ENCODE measurements at places on chromosomes 4 and X.

DNA sequence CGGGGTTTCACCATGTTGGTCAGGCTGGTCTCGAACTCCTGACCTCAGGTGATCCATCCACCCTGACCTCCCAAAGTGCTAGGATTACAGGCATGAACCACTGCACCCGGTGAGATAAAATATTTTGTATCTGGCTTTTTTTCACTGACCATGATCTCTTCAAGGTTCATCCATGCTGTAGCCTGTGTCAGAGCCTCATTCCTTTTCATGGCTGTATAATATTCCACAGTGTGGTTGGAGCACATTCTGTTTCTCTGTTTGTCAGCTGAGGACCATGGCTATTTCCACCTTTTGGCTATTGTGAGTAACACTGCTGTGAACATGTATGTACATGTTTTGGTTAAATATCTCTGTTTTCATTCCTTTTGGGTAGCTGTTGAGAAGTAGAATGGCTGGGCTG lies 169.2 kb downstream of the SHOX start:
- DNase-seq: no peak

DNA sequence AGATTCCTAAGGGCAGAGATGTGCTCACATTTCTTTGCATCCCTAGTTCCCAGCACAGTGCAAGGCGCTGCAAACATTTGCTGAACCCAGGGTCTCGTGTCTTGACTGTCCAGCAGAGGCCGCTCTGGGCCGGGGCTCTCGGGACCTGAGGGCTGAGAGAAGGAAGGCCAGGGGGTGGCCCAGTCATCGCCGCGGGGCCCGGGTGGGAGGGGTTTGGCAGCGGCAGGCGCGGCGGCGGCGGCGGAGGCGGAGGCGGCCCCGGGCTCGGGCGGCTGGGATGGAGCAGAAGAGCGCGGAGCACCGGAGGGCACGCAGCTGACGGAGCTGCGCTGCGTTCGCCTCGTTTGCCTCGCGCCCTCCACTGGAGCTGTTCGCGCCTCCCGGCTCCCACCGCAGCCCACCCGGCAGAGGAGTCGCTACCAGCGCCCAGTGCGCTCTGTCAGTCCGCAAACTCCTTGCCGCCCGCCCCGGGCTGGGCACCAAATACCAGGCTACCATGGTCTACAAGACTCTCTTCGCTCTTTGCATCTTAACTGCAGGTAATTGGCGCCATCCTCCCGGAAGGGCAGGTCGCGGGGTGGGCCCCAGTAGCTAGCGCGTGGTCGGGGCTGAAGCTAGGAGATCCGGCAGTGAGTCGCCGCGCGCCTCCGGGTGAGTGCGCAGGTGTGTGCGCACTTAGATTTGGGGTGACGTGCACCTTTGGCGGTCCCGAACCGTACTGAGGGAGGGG lies at the start of gene PARM1:
PARM1 (plus strand) TSS at position 285 of the 730 bp plus-strand sequence; CDS start at position 497, 212 bp downstream.
- DNase-seq: no peak

GRCh38 chr4:4415107-4415805 lies 28.4 kb downstream of the NSG1 start:
- DNase-seq: no peak

GRCh38 chr4:52269761-52270160 lies 218.7 kb downstream of the SPATA18 start:
- no peak for DNase-seq

DNA sequence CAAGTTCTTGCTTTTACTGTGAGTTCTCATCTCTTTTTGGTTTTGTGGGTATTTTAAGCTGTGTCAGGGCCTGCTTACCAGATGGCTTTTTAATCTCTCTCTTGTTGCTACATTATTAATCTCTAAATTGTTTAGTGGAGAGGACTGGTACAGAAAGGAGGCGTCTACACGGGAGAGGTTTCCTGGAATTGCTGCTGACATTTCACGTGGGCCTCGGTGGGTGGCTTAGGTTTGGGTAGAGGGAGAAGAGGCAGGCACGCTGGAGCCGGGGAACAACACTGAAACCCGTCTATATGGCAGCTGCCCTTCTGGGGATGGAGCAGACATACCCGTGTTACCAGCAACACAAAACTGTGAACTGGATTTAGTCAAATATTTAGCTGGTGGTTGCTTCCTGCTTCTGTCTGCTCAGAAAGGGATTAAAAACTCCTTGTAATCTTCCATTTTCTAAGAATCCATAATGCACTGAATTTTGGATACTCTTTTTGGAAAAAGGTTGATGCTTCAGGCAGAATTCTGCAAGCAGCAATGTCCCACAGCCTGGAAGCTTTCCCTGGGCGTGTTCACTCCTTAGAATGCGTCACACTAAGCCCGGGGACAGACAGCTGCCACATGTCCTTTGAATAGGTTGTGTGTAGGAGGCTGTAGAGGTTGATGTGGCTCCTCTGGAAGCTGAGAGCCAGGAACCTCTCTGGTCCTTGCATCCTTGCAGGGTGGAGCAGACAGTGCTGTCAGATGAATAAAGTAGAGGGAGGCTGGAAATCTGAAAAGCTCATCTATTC lies 199.8 kb upstream of the GATB start:
- DNase-seq: no peak

GRCh38 chr4:74627093-74627492 lies 167.2 kb downstream of the BTC start:
- no peak for DNase-seq

GRCh38 chr4:10959586-10959985 lies 275.0 kb upstream of the CLNK start:
- no peak for DNase-seq

GRCh38 chrX:15804563-15804962 lies 14.3 kb downstream of the ZRSR2 start:
- DNase-seq: no peak

GRCh38 chr4:2824836-2825381 lies 18.7 kb upstream of the ADD1 start:
- DNase-seq: no peak

- no peak for DNase-seq
Observed at GRCh38 chrX:108312011-108312410, 126.2 kb downstream of the COL4A6 start.

- DNase-seq: no peak
Observed at GRCh38 chr4:23728971-23729370, 160.9 kb downstream of the PPARGC1A start.

DNA sequence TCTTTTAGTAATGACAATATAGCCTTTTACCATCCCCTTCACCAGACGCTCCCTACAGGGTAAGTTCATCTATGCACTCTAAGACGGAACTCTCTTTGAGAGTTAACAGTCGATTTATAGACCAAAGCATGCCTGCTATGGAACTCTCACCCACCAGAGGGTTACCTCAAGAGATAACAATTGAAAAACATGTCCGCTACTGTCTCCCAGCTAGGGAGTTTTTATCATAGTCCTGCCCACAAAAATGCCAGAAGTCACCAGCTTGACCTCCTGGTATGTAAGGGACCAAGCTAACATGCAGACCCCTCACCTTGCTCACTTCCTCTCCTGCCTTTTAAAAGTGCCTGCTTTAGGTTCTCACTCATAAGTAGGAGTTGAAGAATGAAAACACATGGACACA lies 16.7 kb upstream of the YTHDC1 start:
- DNase-seq: no peak

GRCh38 chr4:147837435-147837834 lies 105.5 kb downstream of the ARHGAP10 start:
- no peak for DNase-seq

- DNase-seq: no peak
Observed at GRCh38 chr4:14280567-14280966, 653.0 kb upstream of the BOD1L1 start.

- DNase-seq: no peak
Observed at GRCh38 chr4:140633124-140633523, 64.4 kb upstream of the UCP1 start.

- no peak for DNase-seq
Observed at GRCh38 chrX:83508006-83508405, at the start of gene POU3F4. Gene POU3F4, plus strand, starts transcription at chrX:83508290. Its CDS starts 35 bp downstream, at chrX:83508325.

DNA sequence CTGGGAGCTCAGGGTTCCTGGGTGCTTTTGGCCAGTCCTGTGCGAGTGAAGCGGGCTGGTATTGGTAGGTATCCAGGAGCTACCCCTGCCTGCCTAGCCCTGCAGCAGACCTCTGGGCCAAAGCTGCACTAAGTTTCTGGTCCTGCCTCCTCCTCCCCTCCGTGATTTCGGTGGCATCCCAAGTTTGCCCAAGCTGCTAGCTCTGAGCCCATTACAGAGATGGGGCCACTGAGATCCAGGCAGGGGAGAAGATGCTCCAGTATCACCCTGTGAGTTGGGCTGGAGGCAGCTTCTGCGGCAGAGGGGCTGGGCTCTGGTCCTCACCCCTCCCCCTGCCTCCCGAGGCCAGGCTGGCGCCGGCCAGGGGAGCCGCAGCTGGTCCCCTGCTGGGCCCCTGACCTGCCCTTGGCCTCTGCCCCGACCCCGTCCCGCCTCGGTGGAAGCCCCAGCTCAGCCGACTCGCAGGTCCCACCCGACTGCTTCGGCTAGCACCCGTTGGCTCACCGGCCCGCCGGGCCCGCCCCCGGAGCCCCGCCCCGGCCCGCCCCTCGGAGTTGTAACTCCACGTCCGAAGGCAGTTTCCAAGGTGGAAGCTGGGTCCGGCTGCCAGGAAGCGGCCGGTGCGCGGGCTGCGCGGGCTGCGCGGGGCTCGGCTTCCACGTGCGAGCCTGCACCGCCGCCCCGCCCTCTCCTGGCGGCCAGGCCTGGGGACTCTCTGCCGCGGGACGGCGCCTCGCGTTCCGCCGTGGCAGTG lies at the start of gene DUSP9:
DUSP9 (plus strand) TSS at position 584 of the 754 bp plus-strand sequence. CDS start 751 bp downstream, outside the sequence.
- DNase-seq: no peak

Measured in stimulated activated CD8-positive, alpha-beta memory T cell treated with anti-CD3 and anti-CD28 coated beads, Interleukin-4, amount 100 ng/mL, for 1 hour (primary cell).